ENCODE measurements at places on chromosomes 12 and 14. TPM values are rescaled to one million over a fixed set of nuclear protein-coding genes. Genes with fewer than 3 reads are reported as not detected.

DNA sequence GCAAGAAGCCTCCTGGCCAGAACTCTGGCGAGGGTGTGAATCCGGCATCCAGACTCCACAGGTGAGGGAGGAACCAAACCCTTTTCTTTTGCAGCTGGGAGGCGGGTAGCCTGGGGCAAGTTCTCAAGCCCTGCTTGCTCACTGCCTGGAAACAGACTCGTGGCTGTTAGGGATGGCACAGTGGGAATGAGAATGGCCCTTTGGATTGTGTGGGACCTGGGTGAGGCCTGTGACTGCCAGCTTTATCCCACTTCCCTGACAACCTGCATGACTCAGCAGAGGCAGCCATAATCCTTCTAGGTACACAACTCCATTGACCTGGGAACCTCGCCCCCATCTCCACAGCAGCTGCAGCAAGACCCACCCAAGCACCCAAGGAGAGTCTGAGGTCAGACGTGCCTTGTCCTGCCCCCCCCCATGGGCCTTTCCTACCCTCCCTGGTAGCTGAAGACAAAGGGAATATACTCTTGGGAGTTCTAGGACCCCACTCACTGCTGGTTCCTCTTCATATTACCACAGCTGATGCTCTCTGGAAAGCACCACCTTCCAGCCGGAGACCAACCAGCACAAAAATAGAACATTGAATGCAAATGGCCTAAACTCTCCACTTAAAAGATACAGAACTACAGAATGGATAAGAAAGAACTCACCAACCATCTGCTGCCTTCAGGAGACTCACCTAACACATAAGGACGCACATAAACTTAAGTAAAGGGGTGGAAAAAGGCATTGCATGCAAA is 5.1 kb upstream of the GPR33 start:
- DNase-seq: no peak

DNA sequence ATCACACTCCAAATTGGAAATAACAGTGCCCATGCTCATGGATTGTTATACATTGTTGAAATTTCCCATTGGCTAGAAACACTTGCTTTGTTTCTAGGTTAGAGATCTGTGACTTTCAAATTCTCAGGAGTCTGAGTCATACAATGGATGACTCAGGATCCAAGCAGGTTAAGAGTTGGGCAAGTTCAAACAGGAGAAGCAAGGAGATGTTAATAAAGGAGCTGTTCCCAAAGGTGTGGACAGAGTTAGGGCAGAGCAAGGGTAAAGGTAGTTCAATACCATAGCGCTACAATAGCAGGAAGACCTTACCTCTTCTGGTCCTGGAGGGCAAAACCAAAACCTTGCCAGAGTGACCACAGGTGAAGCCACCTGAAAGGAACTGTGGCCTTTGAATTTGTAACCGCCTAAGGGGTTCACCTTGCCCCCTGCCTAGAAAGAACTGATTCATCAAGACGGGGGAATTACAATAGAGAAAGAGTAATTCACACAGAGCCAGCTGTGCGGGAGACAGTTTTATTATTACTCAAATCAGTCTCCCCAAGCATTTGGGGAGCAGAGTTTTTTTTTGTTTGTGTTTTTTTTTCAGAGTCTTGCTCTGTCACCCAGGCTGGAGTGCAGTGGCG is 4.2 kb upstream of the AMN1 start:
- peak; percentile 93 for DNase-seq

DNA sequence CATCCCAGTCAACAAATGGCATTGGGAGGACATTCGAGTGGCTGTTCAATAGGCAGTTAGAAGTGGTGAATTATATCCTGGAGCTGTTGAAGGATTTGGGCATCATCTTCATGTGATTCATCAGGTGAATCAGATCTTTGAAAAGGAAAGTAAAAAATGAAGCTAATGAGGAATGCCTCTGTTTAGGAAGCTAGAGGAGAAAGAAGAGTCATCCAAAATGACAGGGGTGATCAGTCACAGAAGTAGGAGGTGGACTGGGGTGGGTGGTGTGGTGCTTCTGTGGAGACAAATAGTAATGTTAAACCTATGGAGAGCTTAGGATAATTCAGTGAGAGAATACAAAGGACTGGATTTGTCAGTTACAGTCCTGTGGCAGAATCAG is 32.7 kb downstream of the DIP2B start:
- DNase-seq: peak; percentile 80

DNA sequence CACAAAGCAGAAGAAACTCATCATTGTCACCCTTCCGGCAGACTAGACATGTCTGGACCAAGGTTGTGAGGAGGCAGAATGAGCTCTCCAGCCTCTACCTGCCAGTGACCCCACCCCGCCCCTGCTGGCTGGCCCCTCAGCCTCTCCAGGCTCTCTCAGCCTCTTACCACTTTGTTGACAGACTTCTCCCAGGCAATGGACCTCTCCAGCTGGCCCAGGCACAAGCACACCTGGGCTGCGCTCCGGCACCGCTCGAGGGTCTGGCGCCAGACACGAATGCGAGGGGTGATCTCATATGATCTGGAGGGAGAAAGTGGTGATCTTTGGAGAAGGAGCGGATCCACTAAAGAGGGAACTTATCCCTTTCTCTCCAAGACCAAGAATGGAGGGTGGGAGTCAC is 30.3 kb downstream of the BAZ2A start:
- DNase-seq: no peak

GRCh38 chr14:52987514-52987913 is 36.7 kb upstream of the FERMT2 start:
- DNase-seq: no peak

DNA sequence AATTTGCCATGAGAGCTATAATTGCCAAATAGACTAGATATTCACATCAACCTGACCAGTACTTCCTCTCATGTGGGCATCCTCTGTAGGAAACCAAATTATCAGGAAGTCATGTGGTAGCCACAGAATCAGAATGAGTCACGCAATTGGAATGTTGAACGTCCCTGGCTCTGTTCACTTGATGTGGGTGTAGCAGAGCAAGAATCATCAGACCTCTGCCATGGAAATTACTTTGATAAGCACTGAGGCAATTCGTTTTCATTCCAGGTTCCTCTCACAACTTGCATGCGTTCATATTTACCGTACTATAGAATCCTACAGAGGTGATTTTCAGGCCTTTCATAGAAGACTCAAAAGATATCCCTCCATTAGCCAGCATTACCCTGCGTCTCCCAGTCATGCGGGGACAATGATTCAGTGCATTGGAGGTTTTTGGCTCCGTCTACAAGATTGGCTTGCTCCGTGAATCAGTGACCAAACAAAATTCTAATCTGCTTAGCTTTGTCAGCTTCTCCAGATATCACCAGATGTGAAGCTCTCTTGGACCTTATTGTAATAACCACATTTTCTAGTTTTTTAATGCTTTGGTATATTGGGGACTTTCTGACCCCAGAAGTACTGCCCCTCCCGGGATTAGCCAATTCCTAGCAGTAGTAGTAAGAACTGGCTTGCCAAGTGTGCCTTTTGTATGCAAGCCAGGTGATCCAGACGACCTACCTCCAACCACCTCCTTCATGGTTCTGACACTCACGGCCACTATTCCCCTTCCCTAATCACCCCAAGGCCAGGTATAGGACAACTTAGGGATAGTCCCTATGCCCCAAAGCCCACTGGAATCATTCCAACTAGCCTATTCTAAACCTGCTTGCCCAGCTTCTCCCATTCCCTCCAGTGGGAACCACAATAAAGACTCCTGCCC is 133.4 kb downstream of the KICS2 start:
- DNase-seq: peak; percentile 98

DNA sequence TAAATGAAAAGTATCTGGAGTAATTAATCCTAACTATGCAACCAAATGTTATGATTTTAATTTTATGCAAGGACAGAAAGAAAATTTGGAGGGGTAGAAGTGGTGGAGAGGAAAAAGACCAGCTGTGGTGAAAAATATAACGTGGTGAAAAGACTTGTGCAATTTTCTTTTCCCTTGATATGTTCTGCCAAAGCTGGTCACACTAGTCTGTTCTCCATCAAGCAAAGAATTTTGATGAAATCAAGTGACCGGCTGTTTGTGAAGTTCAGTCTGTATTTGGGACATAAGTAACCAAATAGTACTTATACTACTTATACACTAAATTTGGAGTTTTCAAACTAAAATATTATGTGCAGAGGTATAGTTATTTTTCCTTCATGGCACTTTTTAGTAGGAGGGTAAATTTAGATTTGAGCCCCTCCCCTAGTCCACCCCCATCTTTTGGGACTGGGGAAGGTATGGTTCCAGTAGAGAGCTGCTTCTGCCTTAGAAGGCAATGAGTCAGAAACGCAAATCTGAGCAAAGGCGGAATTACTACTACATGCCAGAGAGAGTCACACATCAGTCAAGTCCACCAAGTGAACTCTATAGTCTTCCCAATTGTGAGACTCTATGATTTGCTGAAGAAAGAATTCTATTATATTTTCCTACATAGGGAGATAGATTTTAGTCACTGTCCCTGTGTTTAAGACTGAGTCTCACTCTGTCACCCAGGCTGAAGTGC is 229.7 kb downstream of the SLC25A21 start:
- DNase-seq: no peak

GRCh38 chr12:92029136-92029535 is 116.5 kb downstream of the BTG1 start:
- DNase-seq: no peak

DNA sequence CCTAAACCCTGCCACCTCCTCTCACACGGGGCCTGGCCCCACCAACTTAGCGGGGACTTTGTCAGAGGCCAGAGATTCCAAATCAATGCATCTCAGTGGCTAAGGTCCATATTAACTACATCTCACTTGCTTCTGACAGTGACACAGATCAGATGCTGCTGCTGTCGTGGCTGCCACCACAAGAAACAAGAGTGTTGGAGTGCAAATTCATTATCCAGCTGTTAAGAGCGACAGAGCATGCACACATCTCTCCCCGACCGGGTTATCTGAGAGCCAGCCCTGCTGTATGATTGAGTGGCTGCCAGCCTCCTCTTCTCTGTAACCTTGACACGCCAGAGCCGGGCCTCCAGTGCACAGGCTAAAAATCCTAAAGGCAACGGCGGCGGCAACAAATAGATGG is 40.2 kb downstream of the SPRING1 start:
- no peak for DNase-seq

- DNase-seq: peak; percentile 90
Observed at GRCh38 chr14:91143862-91144261, 30.0 kb downstream of the DGLUCY start.

GRCh38 chr12:123089140-123089539 is 61.8 kb downstream of the PITPNM2 start:
- no peak for DNase-seq

GRCh38 chr12:65754744-65755595 is 69.3 kb upstream of the HMGA2 start:
- no peak for DNase-seq

- no peak for DNase-seq
Observed at GRCh38 chr12:96402061-96402460, 1.8 kb upstream of the CDK17 start.

DNA sequence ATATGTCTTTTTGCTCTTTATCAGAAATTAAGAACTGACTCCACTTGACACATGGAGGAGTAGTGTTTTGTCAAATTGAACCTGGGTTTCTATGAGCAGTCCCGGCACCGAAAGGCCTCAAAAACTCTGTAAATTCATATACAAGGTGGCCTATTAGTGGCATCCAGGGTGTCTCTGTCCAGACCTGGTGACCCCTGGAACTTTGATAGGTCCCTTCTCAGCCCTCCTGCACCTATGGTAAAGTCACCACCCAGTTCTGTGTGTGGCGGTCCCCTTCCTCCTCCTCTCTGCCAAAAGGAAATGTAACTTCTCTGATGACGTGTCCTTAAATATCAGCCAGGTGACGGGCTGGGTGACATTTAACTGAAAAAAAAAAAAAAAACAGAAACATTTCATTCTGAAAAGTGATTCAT is 204.0 kb upstream of the FOXN3 start:
- no peak for DNase-seq

- DNase-seq: no peak
Observed at GRCh38 chr12:113689047-113689610, 217.5 kb upstream of the LHX5 start.

DNA sequence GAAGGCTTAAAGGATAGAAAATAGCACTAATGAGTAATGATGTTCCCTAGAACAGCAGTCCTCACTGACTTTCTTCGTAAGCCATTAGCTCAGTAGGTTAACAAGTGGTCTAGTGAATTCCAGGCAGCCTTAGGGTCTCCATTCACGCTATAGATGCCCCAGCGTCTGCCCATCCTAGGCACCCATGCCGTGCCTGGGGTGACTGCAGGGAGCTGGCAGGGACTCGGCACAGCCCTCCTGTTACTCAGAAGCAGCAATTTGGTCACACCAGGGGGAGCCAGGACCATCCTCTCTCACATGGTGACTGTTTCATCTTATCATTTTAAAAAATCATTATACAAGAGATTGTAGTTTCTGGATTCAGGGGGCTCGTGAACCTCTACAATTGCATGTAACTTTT is 66.0 kb upstream of the TRAF3 start:
- no peak for DNase-seq

- no peak for DNase-seq
Observed at GRCh38 chr12:113612793-113613192, 141.1 kb upstream of the LHX5 start.

- no peak for DNase-seq
Observed at GRCh38 chr14:90599339-90599738, 202.5 kb downstream of the CALM1 start.

GRCh38 chr12:47271800-47272239 is 192.1 kb upstream of the AMIGO2 start:
- no peak for DNase-seq

GRCh38 chr14:24231263-24232120 is 675 bp downstream of the NEDD8 start:
- DNase-seq: no peak

- peak; percentile 1 for DNase-seq
Observed at GRCh38 chr14:89185919-89186855, 230.8 kb downstream of the FOXN3 start.

DNA sequence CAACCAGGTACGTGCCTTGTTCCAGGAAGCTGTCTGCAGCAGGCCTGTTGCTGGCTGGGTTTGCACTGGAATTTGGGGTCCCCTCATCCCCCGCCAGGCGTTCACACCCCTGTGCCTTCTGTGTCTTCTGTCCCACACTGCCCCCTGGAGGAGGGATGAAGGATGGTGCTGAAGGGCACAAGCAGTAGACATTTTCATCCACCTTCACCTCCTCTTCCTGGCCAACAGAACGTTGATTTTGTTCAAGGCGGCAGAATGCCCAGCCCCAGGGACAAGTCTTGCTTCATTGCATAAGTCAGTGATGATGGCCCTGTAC is 122.1 kb downstream of the CALM1 start:
- DNase-seq: no peak

- no peak for DNase-seq
Observed at GRCh38 chr12:55899082-55899481, 28.6 kb downstream of the PYM1 start.

GRCh38 chr12:75917083-75917482 is 114.5 kb downstream of the PHLDA1 start:
- no peak for DNase-seq

Gene TAS2R30
- total RNA-seq: not detected

Gene CKAP4
- total RNA-seq: 55.8 TPM

Gene FGF6
- total RNA-seq: not detected

Gene PTPN11
- 52.9 TPM for total RNA-seq

Gene FSCB
- total RNA-seq: not detected

Gene KLRD1
- total RNA-seq: not detected

Gene ACVRL1
- 4.4 TPM for total RNA-seq

Gene NGB
- not detected for total RNA-seq

Gene MYO1H
- not detected for total RNA-seq

Gene MARCHF9
- total RNA-seq: 8.0 TPM

Gene AICDA
- 27.6 TPM for total RNA-seq

Gene SIX6
- total RNA-seq: not detected

Gene MGAT4C
- total RNA-seq: not detected
